Right lung (tissue), 10 donors: ENCODE measurements at places on chromosomes 5 and 9. TPM values are rescaled to one million over a fixed set of nuclear protein-coding genes. Genes with fewer than 3 reads are reported as not detected.

The PNPLA7 gene
- polyA plus RNA-seq, result 5.2 TPM

DNA sequence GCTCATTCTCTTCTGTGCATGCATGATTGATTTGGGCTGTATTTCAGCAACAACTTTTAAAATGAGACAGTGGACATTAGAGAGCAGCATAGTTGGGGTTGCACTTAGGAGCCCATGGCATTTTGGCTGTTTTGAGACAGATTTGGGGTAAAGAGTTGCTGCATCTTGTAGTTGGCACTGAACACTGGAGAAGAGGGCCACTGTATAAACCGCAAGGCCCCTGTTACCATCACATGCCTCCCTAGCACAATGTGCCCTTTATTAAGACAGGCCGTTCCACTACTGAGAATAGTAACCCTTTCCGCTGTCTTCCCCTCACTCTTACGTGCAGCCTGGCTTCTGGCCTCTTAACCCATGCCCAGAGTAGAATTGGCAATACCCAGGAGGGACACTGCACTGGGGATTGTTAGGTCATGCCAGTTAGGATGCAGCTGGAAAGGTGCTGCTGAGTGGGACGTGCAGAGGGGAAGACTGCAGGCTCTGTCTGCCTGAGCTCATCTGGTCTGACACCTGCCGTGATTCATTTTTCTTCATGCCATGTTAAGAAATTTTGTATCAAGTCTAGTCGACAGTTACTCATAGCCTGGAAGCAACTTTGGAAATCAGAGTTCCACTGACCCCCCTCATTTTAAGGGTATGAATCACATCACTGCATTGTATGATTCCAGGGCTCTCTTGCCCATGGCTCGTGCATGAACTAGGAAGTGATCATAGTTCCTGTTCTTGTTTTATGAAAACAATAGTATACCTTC, 146.9 kb upstream of the DMRT1 start:
- no peak for DNase-seq

GRCh38 chr9:97768746-97769145, 71.6 kb upstream of the XPA start:
- DNase-seq, result no peak

DNA sequence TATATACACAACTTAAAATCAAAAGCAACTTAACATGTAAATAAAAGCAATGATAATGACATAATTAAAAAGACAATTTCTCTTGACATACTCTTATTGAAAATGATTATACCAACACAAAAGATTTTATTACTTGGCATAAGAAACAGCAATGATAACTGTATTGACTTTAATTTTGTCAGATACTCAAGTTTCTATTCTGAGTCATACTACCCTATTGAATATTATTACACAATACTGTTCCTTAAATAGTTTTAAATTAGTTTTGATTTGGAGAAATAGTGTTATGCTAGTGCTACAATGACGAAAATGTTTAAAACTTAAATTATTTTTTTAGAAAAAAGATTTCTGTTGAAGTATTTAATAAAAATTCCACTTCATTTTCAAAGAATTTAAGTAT, 1319.3 kb upstream of the C9orf72 start:
- DNase-seq, result no peak

- DNase-seq, result no peak
These were observed 15.7 kb downstream of the AUH start for GRCh38 chr9:91345978-91346377.

- DNase-seq, result no peak
These were observed 62.6 kb downstream of the SEMA5A start for GRCh38 chr5:9483243-9483642.

DNA sequence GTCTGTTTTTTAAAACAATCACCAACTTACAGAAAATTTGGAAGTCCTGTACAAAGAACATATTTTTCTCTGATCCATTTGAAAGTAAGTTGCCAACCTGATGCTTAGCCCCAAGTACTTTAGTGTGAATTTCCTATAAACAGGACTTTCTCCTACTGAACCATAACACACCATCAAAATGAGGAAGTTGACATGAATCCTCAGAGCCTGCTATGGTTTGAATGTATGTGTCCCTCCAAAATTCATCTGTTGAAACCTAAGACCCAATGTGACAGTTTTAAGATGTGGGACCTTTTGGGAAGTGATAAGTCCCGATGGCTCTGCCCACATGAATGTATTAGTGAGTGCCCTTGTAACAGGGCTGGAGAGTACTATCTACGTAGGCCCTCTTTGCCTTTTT, 6.4 kb upstream of the ACOT12 start:
- DNase-seq, result no peak

- DNase-seq, result no peak
These were observed 12.1 kb downstream of the ZFAND5 start for GRCh38 chr9:72352911-72353388.

DNA sequence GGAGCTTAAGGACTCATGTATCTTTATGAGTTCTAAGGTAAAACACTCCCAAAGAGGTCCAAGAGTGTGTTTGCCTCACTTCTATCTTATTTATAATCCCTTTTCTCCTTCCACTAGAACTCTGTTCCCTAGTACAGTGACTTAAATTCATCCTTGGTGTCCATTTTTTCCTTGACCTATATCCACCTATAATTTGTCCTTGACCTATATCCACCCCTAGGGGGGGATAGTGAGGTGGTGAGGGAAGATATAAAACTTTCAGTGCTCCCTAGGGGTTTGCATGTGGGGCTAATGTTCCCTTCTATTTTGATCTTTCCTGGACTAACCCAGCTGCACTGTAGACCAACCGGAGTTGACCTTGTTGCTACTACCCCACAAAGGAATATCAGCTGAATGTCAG, 83.5 kb upstream of the GNAQ start:
- DNase-seq, result no peak
